ENCODE measurements at places on chromosomes 4 and X. TPM values are rescaled to one million over a fixed set of nuclear protein-coding genes. Genes with fewer than 3 reads are reported as not detected.

Gene C4orf36
- 1.3 TPM for total RNA-seq

Gene NRK
- not detected for total RNA-seq

Gene ANXA5
- total RNA-seq = 541 TPM

Gene SPOCK3
- 0.22 TPM for total RNA-seq

Data from A549 treated with dexamethasone at 1 μM for 4 hours (cell line).